ENCODE measurements at places on chromosomes 12 and 14.
A peak's percentile ranks its signal among the peaks of the same experiment; 100 is the strongest.

- DNase-seq: no peak
These were observed 17.8 kb upstream of the MLEC start for GRCh38 chr12:120668868-120669840.

DNA sequence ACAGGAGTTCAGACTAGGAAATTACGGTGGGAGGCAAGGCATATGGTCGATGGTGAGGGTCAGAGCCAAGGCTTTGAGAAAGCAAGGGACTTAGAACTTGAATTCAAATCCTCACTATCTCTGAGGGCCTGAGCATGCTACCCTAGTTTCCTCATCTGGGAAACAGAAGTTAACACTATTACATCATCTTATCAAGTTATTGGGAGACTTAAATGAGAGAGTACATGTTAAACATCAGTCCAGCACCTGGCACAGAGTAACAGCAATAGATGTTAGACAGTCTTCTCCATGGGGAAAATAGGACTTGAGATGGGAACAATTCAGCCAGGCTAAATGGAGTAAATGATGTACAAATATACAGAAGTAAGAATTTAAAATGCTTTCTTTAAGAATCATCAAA lies 38.5 kb downstream of the SLC38A1 start:
- no peak for DNase-seq

DNA sequence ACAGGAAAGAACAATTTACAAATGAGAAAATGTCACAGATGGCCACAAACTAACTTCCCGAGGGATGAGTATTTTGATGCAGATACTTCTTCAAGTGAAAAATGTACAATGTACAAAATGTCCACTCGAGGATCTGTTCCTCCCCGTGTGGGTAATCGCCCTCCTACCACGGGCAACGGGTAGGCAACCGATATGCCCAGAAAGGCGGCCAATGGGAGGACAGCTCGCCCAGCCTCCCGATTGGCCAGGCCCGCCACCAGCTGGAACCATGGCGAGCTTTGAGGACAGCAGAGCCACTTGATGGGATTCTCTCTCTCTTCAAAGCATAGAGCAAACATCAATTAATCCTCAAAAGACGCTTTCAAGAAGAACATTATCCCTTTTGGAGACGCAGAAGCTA lies 42.3 kb downstream of the DPF3 start:
- DNase-seq: no peak

DNA sequence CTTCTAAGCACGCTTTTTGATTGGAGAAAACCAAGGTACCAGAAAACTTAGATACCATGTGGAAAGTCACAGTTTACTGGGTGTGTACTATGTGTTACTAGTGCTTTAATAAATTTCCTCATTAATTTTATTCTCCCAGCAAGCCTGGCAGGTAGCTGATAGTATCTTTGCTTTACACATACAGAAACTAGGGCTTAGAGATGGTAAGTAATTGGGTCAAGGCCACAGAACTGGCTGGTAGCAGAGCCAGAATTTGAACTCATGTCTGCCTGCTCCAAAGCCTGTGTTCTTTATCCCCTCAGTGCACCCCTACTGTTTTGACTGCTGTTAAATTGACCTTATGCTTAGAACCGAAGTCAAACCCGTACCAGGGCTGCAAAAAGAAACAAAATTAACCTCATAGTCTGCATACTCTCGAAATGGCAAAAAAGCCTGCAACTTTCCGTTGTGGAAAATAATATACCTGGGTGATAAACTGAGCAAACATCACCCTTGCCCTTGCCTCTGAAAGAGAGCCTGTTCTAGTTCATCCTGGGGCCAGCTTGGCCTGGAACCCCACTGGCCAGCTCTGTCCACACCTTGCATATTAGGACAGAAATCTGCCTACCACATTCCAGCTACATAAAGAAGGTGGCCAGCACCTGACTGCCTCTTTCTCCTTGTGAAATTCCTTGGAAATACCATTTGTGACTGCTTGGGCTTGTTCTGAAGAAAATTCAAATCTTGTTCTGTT lies 118.9 kb downstream of the ETV6 start:
- DNase-seq: no peak

DNA sequence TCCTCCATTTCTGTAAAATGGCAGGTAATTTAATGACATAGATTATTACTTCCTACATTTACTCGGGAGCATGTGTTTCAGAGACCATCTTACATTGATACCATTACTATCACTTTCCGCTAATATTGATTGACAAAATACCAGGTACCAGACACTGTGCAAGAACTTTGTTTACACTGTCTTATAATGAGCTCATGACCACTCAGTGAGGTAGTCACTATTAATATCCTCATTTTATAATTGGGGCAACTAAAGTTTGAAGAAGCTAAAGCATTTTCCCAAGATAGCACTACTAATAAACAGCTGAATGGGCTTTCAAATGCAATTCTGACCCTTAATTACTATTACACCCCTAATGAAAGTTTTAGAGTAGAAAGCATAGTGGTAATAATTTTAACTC lies 734.8 kb downstream of the DIO2 start:
- DNase-seq: no peak

DNA sequence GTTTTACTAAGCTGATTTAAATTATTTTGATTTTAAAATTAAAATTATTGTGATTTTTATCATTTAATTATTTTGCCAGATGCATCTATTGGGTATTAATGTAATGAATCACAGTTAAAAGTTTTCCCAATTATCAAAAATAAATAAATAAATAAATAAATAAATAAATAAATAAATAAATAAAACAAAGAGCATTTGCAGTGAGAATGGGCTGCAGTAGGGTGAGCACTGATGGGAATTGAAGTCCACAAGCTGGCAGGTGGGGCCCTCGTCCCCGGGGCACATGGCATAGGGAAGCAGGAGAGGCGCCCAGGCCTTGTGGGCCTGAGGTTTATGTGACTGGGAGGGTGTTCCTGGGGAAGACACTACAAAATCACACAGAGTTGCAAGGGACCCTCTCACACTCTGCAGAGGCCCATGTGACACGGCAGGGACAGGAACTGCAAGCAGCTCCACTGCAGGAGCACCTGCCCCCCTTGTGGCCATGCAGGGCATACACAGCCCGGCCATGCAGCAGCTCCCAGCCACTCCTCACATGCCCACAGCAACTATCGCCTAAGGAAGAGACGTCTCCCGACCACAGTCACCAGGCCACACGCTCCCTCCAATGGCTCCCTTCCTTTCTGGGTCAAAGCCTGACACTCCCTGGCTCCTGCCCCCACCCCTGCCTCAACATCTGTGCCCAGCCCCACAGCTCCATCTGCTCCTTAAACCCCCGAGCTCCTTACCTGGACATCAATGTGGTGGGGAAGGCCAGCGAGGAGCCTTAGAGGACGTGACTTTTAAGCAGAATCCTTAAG lies 256.3 kb upstream of the SFSWAP start:
- DNase-seq: no peak

DNA sequence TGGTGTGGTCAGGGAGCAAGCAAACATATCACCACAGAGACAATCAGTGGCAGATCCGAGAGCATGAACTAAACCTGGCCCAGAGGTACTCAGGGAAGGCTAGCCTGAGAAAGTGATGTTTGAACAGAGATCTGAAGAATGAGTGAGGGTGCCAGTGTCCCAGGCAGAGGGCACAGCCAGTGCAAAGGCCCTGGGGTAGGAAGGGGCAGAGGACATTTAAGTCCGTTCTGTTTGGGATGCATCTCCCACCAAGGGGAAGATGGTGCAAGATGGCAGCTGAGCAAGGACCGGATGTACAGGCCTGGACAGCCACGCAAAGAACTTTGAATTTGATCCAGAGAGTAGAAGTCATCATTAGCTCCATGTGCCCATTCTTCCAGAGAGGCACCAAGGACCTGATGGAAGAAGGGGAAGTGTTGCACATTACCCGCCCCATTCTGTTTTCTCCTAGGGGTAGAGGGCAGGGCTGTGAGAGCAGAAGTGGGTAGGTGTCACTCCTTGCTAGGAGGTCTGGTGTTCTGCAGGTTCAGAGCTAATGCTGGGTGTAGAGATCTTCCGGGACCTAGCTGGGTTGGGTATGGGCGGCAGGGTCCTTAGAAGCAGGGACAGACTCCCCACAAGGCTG lies 3.9 kb downstream of the DTX1 start:
- DNase-seq: no peak

DNA sequence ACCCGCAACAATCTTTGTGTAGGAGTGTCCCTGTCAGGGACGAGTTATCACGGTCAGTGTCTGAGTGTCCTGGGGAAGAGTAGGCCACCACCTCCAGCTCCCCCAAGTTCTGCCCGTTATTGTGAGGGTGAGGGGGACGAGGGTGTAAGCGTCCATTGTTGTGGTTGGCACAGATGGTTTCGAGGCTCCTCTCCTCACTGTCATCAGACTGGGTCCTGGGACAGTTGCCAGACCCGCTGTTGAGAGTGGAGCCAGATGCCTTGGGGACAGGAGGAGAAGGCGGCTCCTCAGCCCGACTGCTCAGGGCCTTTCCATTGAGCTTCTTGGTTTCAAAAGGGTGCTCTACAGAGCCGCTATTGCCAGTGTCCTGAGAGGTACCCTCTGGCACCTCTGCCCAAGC lies 74.9 kb upstream of the ACTN1 start:
- no peak for DNase-seq

DNA sequence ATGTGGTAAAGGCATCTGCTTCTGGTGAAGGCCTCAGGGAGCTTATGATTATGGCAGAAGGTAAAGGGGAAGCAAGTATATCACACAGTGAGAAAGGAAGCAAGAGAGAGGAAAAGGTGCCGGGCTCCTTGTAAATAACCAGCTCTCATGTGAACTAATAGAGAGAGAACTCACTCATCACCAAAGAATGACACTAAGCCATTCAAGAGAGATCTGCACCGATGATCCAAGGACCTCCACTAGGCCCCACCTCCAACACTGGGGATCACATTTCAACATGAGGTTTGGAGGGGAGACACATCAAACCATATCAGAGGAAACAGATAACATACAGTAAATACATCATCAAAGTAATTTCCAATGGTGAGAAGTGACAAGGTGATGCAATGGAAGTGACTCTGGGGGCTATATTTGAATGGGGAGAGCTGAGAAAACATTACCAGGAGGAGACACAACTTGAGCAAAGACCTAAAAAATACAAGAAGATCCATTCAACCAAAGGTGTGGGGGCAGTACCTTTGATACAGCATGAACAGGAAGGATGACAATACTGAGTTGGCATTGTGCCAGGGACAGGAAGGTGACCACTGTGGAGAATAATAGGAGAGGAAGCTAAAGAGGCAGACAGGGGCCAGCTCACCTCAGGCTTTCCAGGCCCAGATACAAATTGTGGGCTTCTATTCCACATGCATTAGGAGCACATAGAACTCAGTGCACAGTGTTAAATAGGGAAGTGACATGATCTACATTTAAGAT lies 134.4 kb upstream of the GRIP1 start:
- DNase-seq: peak; percentile 76

DNA sequence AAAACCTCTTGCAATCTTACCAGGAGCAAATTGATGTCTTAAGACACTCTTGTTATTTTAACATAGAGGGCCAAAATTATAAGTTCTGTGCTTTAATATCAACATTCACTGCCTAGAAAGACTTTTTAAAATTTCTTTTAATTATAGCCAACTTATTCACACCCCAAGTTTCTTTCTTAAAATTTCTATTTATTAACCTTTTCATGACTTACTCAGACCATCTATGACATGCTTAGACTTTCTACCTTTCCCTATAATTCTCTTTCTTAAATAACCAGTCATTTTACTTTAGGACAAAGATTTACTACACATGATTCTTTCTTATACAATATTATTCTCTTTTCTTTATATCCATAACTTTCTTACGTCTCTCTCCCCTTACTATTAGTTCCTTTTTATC lies 220.4 kb downstream of the NUBPL start:
- DNase-seq: peak; percentile 2
